ENCODE measurements at places on chromosomes 3 and 15.

- DNase-seq = no peak
Measured at GRCh38 chr15:95826412-95827195, 503.9 kb upstream of the NR2F2 start.

DNA sequence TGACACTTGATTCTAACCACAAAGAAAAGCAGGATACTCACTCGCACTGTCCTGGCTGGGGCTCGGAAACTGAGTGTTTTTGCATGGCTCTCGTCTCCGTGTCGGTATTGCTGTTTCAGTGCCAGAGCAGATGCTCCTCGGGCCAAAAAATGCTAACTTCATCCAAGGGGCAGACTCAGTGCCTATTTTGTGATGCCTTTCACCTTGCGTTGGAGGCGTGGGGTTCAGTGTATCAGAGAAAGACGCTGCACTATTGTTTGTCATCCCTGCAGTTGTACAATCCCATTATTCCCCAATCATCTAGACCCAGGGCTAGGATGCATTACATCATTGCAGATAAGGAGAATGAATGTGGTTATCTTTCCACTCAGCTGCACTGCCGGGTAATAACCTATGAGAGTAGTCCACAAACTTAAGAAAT, 1.4 kb downstream of the CACNA2D3 start:
- no peak for DNase-seq

GRCh38 chr15:101526442-101526841, 36.9 kb upstream of the PCSK6 start:
- no peak for DNase-seq

- DNase-seq = no peak
Measured at GRCh38 chr3:195411836-195412235, 31.0 kb downstream of the ACAP2 start.

- no peak for DNase-seq
Measured at GRCh38 chr15:86611417-86612040, 531.9 kb downstream of the AGBL1 start.

- no peak for DNase-seq
Measured at GRCh38 chr3:6516143-6516542, 344.8 kb upstream of the GRM7 start.
